ENCODE measurements at places on chromosomes 16 and 17.
A peak's percentile ranks its signal among the peaks of the same experiment; 100 is the strongest.

GRCh38 chr16:48157794-48158193 lies 2.0 kb upstream of the ABCC12 start:
- no peak for DNase-seq

GRCh38 chr16:70433458-70434103 lies 5.3 kb downstream of the ST3GAL2 start:
- DNase-seq = peak; percentile 88

DNA sequence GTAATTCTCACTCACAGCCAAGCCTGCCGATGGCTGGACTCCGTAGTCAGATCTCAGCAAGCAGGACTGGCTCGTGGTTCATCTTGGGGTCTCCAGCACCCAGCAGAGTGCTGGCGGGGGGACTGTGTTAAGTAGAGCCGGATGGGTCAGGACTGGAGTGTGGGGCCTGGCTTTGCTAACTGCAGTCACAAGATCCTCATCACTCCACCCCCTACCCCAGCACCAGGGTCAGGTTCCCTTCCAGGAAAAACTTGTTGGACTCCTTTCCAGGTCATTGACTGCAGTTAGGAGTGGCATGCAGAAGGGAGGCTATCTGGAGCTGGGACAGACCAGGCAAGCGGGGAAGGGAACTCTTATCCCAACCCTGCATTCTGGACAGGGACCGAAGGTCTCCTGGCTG lies 6.0 kb downstream of the CIITA start:
- DNase-seq = no peak

DNA sequence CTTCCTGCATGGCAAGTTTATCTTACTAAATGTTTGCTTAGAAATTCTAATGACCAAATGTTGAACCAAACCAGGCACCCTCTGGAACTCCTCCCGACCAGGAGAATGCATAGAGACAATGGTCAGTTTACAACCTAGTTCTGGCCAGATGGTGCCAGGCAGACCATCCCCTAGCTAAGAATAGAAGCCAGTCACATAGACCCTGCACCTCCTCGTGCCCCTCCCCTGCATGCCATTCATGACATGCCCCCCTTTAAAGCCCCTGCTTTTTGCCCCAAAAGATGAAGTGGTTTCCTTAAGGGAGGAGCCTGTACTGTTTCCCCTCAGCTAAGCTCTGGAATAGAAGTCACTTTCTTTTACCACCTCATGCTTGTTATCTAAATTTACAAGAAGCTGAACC lies 6.6 kb upstream of the CPHXL start:
- DNase-seq = no peak

GRCh38 chr16:1642148-1642547 lies 30.0 kb downstream of the CRAMP1 start:
- no peak for DNase-seq

GRCh38 chr17:58414596-58414997 lies 2.7 kb downstream of the RNF43 start:
- no peak for DNase-seq

All from EL (cell line).